Fibroblast of mammary gland (primary cell): ENCODE measurements at places on chromosomes 5 and 9.

GRCh38 chr9:14415947-14416346 lies 102.0 kb upstream of the NFIB start:
- peak; percentile 82 for DNase-seq

DNA sequence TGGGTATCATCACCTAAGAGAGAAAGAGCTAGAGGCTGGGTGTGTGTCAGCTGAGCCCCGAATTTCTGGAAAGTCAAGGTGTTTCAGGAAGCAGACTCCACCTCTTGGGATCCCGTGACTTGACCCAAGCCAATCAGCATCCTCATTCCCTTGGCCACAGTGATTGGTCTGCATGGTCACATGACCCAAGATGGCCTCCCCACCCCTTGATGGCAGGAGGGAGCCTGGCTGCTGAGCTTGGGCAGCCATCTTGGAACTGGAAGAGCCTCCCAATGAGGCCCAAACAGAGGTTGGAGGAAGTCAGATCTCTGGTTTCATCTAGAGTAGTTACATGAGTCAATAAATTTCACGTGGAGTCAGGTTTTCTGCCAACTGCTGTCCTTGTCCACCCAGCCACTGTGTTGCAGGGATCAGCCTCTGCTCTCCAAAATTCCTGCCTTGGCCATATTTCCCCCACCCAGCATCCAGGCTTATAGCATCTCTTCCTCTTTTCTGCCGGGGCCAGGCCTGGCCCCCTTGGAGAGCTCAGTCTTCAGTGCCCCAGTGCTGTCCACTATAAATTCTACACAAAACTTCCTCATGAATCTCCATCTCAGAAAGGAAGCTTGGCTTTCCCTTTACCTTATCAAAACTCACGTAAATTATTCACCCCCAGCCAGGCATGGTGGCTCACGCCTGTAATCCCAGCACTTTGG lies 17.2 kb upstream of the SUSD3 start:
- DNase-seq, result peak; percentile 21

DNA sequence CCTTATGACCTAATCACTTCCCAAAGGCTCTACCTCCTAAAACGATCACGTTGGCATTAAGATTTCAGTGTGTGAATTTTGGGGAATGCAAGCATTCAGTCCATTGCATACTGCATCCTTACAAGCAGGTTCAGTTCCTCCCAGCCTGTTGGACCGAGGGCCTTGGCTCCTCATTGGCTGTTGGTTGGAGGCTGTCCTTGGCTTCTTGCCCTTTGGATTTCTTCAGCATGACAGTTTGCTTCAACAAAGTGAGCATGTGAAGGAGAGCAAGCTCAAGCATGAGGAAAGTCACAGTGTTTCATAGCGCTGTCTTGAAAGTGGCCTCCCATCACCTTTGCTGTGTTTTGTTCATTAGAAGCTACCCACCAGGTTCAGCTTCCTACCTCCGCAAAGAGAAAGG lies 109.5 kb downstream of the GADD45G start:
- peak; percentile 8 for DNase-seq

DNA sequence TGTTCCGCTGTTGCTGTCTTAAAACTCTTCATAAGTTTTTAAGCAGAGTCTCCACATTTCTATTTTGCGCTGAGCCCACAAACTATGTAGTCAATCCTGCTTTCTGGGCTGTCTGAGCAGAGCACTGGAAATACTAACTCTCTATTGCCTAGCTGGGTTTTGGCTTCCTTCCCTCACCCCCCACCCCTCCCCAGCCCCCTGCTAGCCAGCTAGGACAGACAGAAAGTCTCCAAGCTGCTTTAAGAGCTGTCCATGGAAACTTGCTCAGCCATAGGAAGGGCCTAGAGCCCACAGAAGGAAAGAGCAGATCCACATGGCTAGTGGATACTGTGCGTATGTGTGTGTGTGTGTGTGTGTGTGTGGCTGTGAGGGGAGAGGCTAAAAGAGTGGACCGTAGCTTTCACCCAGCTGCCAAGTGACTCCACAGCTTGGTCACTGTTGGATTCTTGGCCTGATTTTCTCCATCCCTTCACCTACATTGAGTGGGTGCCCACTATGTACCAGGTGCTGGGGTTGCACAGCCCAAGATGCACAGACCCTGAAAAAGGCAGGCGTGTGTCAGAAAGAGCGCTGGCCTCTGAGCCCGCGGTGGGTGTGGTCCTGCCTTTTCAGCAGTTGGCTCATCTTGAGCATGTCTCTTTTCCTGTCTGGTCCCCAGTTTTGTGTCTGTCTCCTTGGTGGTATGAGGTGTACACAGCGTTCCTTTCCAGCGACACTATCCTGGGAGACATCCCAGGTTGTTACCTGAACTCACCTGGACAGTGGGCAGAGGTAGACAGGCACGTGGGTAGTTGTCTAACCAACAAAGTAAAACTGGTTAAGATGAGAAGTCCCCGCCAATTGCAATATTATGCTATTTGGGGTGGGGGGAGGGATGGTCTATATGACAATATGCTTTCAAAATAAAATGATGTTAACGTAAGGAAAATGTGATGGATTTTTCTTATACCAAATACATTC lies 5.4 kb upstream of the NKX2-5 start:
- no peak for DNase-seq

- DNase-seq, result no peak
These were observed 147.6 kb downstream of the ADAMTS6 start for GRCh38 chr5:65334077-65334476.

DNA sequence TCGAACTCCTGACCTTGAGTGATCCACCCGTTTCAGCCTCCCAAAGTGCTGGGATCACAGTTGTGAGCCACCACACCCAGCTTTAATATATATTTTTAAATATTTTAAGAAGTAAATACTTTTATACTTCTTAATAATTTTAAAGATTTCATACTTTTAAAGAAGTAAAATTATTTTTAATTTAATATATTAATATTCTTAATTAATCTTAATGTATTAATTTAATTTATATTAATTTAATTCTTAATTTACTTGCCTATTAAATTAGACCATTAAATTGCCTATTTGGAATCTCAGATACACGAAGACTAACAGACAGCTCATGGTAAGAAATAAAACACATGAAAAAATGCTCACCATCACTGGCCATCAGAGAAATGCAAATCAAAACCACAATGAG lies 1087.4 kb downstream of the CDH18 start:
- DNase-seq, result no peak

- no peak for DNase-seq
These were observed 11.1 kb downstream of the GOLPH3 start for GRCh38 chr5:32163053-32163452.

GRCh38 chr9:5448461-5449435 lies 1.6 kb upstream of the CD274 start:
- DNase-seq, result no peak

- no peak for DNase-seq
These were observed 480.8 kb downstream of the GADD45G start for GRCh38 chr9:90085633-90086032.

DNA sequence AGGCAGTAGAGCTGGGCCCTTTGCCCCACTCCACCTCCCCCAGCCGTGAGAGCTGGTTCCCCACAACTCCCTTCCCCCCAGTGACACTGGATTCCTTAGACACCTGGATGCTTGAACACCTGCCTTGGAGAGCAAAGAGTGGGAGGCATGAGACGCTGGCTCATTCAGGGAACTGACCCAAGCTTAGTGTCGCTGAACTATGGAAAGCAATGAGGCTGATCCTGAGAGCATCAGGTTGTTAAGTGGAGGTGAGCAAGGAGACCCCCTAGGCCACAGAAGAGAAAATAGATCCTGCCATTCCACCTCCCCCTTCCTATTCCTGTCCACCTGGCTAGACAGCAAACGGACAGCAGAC lies 2.0 kb downstream of the CCL19 start:
- no peak for DNase-seq
